Cerebellum (tissue), 4 donors: ENCODE measurements at places on chromosomes 16 and 17. TPM values are rescaled to one million over a fixed set of nuclear protein-coding genes. Genes with fewer than 3 reads are reported as not detected.

NOS2 gene
- total RNA-seq, result 0.36 TPM

DHRS7C gene
- not detected for total RNA-seq

SLC35G6 gene
- not detected for total RNA-seq

- DNase-seq, result no peak
These were observed 14.4 kb downstream of the FBF1 start for GRCh38 chr17:75926456-75926855.

DNA sequence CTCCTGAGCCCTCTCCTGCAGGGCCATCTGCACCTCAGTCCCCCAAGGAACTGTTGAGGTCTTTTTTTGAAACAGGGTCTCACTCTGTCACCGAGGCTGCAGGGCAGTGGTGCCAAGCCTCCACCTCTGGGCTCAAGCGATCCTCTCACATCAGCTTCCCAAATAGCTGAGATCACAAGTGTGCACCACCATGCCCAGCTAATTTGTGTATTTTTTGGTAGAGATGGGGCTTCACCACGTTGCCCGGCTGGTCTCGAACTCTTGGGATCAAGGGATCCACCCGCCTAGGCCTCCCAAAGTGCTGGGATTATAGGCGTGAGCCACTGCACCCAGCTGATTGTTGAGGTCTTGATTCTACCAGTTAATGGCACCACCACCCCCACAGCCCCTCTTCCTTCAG is 27.9 kb upstream of the ENDOV start:
- no peak for DNase-seq

GRCh38 chr17:58187675-58188074 is 4.9 kb upstream of the EPX start:
- no peak for DNase-seq

GRCh38 chr16:69036399-69037091 is 68.9 kb upstream of the HAS3 start:
- DNase-seq, result no peak

DNA sequence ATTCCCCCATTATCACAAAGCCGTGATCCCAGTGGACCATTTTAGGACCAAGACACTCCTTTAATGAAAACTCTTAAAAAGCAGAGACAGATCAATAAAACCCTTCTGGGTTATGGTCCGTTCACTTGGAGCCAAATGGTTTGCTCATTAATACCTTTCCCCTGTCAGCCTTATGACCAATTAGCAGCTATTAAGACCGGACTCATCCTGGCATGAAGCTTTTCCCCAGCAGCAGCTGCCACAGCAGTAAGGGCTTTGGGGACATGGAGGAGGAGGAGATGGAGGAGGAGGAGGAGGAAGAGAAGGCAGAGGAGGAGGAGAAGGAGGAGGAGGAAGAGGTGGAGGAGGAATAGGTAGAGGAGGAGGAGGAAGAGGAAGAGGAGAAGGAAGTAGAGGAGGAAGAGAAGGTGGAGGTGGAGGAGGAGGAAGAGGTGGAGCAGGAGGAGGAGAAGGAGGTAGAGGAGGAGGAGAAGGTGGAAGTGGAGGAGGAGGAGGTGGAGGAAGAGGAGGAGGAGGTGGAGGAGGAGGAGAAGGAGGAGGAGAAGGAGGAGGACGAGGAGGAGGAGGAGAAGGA is 50.1 kb upstream of the IRX3 start:
- no peak for DNase-seq

GRCh38 chr16:9261376-9261775 is 169.9 kb downstream of the HAPSTR1 start:
- DNase-seq, result no peak

GRCh38 chr16:1121601-1122397 is 25.8 kb upstream of the C1QTNF8 start:
- DNase-seq, result no peak

DNA sequence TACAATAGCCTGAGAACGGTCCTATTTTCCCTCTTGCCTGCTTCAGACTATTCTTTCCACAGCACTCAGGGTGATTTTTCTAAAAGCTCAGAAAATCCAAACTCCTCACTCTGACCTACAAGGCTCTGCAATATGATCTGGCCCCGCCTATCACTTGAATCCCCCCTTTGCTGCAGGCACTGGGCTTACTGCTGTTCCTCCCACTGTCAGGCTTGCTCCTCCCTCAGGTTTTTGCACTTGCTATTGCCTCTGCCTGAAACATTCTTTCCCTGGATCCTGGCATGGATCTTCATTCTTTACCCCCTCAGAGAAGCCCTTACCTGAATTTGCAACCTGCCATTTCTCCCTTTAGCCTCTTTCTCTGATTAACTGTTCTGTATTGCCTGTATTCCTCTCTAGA is 52.3 kb downstream of the RPGRIP1L start:
- no peak for DNase-seq
